Activated CD4-positive, alpha-beta memory T cell treated with anti-CD3 and anti-CD28 coated beads for 36 hours (primary cell): ENCODE measurements at places on chromosomes 3 and 15. TPM values are rescaled to one million over a fixed set of nuclear protein-coding genes. Genes with fewer than 3 reads are reported as not detected.

P3H2 gene
- not detected for total RNA-seq

SEMA5B gene
- not detected for total RNA-seq

ATG3 gene
- total RNA-seq, result 58.1 TPM

TRAT1 gene
- total RNA-seq, result 20.7 TPM

GRCh38 chr15:69524814-69525213 is 72.2 kb downstream of the RPLP1 start:
- no peak for DNase-seq
- H3K4me3 ChIP-seq, result no peak overlapping the region
- no peak overlapping the region for H3K27ac ChIP-seq
- H3K27me3 ChIP-seq, result peaks cover 2% of the 10 kb centered on the region
- peaks cover 4% of the 10 kb centered on the region for H3K4me1 ChIP-seq

DNA sequence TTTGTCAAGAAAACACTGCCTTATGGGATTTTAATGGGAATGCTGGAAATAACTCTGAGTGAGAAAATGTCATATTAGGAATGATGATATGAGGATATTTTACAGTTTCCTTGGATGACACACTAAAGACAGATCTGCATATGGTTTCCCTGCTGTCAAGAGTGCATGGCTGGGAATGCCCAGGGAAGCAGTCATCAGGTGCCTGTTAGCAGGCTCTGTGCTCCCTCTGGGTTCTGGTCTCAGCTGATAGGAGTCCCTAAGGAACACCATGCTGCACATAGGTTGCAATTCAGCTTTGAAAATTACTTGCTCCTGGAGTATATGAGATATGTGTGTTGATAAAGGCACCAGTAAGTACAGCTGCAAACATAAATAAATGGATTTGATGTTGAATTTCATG is 1064.6 kb downstream of the TUSC7 start:
- no peaks in the 10 kb centered on the region for H3K36me3 ChIP-seq
- no peak overlapping the region for H3K4me3 ChIP-seq
- no peak overlapping the region for H3K27ac ChIP-seq
- no peaks in the 10 kb centered on the region for H3K4me1 ChIP-seq
- no peak for DNase-seq

- H3K27me3 ChIP-seq, result no peaks in the 10 kb centered on the region
- H3K4me3 ChIP-seq, result no peak overlapping the region
- H3K27ac ChIP-seq, result no peak overlapping the region
- no peak for DNase-seq
- no peaks in the 10 kb centered on the region for H3K36me3 ChIP-seq
These were observed 288.9 kb upstream of the DPH6 start for GRCh38 chr15:35834866-35835265.
